Ovary (tissue), 10 donors: ENCODE measurements at places on chromosomes 3 and 15.

DNA sequence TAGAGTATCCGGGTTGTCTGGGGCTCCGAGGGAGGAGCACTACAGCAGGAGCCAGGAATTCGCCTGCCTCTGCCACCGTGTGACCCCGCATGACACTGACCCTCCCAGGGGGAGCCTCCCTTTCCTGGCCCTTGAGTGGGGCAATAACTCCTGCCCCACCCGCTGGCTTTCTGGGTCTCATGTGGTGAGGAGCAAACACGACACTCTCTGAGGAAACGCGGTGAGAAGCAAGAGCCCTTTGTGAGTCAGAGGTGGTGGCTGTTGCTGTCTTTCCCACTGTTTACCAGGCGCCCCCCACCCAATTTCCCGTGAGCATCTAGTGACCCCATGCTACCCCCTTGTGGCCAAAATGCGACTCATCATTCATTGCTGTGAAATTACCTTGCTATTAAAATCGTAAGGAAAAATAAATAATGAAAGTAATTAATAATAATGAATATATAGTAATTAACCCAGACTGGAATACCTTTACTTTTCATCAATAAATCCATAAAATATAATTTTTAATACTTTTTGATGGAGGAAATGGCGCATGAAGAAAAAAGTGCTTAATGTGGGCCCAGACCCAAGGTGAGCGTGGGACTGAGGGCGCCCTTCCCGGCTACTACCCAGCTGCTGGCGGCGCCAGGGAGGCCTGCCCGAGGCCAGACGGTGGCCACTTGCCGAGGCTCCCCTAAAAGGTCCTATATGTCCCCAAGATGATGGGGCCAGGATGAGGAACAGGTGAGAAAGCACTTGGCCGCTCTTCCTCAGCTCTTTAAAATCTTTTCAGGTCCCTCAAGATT, 29.3 kb downstream of the CCNL1 start:
- DNase-seq, result peak; percentile 56

- no peak for DNase-seq
These were observed 70.2 kb upstream of the CORO2B start for GRCh38 chr15:68508485-68509189.

GRCh38 chr3:189288348-189289235, 116.8 kb downstream of the TPRG1 start:
- DNase-seq, result no peak

- no peak for DNase-seq
These were observed 88.6 kb upstream of the TTBK2 start for GRCh38 chr15:43009206-43009605.

GRCh38 chr3:194824100-194824499, 138.4 kb downstream of the FAM43A start:
- no peak for DNase-seq

DNA sequence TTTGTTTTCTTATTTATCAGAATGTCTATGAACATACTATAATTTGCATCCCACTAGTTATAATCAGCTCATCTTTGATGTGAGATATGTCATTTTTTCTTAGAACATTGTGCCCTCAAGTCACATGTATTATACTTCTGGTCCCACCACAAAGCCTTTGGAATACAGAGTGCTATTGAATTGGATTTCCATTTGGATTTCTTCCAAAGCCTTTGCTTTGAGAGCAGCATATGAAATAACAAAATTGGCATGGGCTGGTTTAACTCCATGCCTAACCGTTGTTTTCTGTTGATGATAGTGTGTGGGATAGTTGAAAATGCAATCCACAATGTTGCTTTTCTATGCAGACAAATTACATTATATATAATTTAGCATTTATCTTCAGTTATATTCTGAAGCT, 284.5 kb upstream of the PLSCR5 start:
- no peak for DNase-seq

- no peak for DNase-seq
These were observed 55.2 kb upstream of the CACNA2D3 start for GRCh38 chr3:54067055-54067698.

- DNase-seq, result no peak
These were observed 26.8 kb downstream of the RAB6B start for GRCh38 chr3:133868758-133869475.

GRCh38 chr3:9955067-9955502, 2.9 kb upstream of the PRRT3 start:
- no peak for DNase-seq

DNA sequence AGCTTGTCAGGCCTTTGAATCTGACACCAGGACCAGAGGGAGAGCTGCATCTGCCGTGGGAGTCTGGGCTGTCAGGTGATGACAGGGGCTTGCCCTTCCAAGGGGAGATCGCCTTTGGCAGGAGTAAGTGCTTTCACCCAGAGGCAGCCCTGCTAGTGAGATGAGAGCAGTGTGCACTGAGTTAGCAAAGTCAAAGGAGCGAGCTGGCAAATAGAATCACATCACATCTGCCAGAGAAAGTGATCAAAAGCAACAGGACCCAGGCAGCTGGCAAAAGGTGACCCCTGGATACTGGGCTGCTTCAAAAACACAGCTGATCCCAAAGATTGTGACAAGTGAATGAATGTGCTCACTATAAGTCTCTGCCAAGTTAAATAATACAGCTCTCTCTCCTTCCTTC, 36.1 kb upstream of the PYDC2 start:
- DNase-seq, result no peak

GRCh38 chr15:77696871-77697270, 64.2 kb upstream of the LINGO1 start:
- DNase-seq, result no peak

- DNase-seq, result no peak
These were observed 18.8 kb downstream of the PLA2G4F start for GRCh38 chr15:42137461-42138261.
